AML-193 (cell line): ENCODE measurements at places on chromosomes 13 and 19.

DNA sequence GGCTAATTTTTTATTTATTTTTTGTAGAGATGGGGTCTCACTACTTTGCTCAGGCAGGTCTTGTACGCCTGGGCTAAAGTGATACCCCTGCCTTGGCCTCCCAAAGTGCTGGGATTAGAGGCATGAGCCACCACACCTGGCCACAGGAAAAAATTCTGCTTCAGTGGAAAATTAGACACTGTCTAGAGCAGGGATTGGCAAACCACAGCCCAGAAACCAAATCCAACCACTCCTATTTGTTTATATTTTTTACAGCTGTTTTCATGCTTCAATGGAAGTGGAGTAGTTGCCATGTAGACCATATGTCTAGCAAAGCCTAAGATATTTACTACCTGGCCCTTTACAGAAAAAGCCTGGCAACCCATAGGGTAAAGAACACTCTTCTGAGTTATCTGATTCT is 123.7 kb upstream of the MRI1 start:
- DNase-seq: no peak

DNA sequence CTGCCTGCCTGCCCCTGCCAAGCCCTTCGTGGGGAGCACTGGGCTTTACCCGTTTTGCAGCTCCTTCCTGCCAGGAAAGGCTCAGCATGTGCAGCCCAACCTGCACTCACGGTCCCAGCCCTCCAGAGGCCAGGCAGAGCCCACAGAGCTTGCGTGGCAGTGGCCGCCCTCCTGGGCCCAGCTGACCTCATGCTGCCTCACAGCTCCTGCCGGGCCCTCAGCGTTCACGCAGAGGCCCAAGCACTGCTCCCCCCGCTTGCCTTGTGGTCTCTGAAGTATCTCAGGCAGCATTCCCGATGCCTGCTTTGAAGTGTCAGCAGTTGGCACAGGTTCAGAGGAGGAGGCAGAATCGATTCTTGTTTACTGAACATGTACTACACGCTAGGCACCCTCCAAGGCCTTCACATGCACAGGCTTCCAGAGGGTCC is 32.5 kb downstream of the CAPN12 start:
- no peak for DNase-seq

GRCh38 chr13:44170731-44171130 is 202.9 kb upstream of the SERP2 start:
- DNase-seq: no peak

DNA sequence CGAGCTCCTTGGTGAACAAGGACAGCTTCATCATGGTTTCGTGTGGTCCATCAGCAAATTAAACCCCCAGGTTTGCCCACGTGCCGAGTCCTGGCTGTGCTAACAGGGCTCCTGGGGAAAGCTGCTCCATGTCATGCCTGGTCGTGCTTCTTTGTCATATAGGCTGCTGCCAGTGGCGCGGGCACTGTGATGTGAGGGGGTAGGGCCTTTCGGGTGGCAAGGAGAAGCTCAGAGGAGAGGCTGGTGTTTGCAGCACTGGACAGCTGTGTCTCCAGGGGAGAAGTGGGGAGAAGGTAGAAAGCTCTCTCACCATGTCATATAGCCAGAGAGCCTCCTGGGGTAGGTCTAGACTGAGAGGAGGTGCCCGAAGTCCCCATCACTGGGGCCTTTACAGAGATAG is 13.3 kb downstream of the VSTM2B start:
- DNase-seq: no peak

GRCh38 chr19:2043961-2044708 is 6.9 kb downstream of the MKNK2 start:
- DNase-seq: no peak
